ENCODE measurements at places on chromosomes 2 and 18.

- DNase-seq: peak; percentile 74
Measured at GRCh38 chr2:69742322-69742952, 503 bp downstream of the ANXA4 start.

DNA sequence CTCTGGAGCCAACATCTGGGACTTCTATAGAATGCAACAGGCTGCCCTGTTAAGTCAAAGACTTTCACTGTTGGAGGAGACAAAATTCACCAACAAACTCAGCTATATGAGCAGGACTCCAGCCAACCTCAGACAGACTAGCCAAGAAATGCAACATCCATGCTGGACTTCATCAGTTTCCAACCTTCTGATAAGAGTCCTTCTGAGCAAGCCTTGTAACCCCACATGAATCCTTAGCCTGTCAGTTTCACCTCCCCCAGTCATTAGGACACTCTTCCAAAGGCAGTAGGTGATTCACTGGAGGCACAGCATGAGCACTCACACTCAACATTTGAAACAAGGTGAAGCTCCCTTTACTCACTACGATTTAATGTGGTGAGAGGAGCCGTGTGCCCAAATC lies 5.8 kb downstream of the TBC1D8 start:
- no peak for DNase-seq

DNA sequence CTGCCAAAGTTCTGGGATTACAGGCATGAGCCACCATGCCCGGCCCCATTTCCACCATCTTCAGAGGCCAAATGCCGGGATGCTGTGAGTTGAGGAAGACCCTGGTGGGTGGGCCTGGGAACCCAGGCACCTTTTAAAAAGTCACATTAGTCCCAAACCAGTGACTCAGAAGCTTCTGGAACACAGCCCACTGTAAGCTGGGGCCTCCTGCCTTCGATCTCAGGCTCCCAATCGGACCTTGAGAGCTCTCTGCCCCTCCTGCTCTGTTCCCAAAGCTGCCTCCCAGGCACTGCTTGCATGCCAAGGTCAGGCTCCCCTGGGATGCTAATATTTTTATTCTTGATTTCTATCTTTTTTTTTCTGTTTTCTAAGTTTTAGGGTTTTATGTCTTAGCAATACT lies 4.2 kb downstream of the ADCY3 start:
- no peak for DNase-seq

GRCh38 chr18:10029711-10030110 lies 115.9 kb downstream of the VAPA start:
- no peak for DNase-seq

GRCh38 chr18:79388043-79388442 lies 7.7 kb upstream of the NFATC1 start:
- no peak for DNase-seq

DNA sequence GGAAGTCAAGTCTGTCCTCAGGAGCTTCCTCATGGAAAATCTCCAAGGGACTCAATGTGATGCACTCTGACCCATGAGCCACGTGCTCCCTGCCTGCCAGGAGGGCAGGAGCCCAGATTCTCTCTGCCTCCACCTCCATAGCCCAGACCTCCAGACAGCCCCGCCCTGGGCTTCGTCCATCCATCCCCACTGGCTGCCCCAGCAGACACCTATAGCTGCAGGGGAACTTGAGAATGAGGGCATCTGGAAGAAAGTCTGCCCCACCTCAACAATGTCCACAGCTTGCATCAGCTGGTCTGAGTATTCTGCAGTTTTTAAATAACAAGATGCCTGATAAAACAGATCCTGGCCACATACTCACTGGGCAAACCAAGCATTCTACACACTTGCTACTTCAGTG lies 418.8 kb upstream of the SMIM21 start:
- DNase-seq: no peak

GRCh38 chr2:225496568-225496967 lies 97.1 kb downstream of the NYAP2 start:
- no peak for DNase-seq

- DNase-seq: peak; percentile 69
Measured at GRCh38 chr2:232437195-232437571, 18.8 kb upstream of the ALPI start.

DNA sequence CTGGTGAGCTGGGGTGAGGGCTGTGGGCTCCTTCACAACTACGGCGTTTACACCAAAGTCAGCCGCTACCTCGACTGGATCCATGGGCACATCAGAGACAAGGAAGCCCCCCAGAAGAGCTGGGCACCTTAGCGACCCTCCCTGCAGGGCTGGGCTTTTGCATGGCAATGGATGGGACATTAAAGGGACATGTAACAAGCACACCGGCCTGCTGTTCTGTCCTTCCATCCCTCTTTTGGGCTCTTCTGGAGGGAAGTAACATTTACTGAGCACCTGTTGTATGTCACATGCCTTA lies 10.5 kb downstream of the PROC start:
- no peak for DNase-seq

DNA sequence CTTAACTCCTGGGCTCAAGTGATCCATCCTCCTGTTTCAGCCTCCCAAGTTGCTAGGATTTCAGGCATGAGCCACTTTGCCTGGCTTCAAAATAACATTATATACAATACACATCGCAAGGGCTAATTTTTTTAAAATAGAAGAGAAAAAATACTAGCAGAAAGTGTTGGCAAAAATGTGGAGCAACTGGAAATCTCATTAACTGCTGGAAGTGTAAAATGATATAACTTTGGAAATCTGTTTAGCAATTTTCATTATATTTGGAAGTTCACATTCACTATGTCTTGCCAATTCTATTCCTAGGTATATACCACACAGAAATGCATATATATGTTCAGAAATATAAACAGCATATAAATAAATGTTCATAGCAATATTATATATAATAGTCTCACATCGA lies 55.1 kb upstream of the ZBTB14 start:
- no peak for DNase-seq

- DNase-seq: no peak
Measured at GRCh38 chr2:45889053-45889452, 237.6 kb downstream of the PRKCE start.

DNA sequence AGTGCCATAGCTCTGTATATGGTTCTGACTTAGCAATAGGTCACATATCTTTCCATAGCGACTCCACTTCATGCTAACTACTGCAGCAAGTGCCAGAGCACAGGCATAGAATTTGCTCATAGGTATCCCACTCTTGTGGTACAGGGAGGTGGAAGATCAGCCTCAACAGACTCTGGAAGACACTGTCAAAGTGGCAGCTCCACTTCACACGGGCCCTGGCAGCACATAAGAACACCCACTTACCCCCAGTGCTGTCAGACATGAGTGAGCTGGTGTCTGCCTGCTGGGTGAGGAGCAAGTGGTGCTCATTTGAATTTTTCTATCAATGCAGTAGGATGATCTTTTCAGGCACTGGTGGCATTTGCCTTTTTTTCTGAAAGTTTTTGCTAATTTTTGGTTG lies 48.6 kb downstream of the BCL2L11 start:
- no peak for DNase-seq

DNA sequence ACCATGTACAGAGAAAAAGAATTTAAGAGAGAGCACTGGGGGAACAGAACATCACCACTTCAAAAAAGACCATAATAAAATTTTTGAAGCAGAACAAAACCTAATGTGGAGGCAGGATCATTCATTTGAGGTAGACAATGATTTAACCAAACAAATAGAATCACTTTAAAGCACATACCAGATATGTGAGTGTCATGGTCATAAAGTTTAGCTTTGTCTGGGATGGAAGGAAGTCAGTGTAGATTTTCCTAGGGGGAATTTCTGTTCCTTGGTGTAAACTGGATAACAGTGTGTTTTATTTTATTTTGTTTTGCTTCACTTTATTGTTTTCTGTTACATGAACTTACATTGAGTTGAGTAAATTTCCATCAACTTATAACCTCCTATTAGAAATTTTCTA lies 120.8 kb downstream of the CRIM1 start:
- DNase-seq: no peak

DNA sequence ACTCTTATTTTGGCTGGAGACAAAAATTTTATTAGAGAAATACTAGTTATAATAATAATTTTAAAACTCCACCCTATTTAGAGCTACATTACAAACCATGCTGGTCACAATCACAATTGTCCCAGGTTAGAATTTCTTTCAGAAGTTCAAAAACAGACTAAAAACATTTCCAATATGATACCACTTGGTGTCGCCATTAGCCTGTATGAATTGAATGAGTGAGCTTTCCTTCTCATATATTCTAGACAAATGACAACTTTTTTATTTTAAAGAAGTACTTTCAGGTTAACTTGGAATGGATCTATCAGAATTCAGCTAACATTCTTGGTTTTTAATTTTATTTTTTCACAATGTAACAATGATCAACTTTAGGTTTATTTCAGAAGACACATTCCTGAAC lies 48.0 kb downstream of the SERPINB8 start:
- no peak for DNase-seq

DNA sequence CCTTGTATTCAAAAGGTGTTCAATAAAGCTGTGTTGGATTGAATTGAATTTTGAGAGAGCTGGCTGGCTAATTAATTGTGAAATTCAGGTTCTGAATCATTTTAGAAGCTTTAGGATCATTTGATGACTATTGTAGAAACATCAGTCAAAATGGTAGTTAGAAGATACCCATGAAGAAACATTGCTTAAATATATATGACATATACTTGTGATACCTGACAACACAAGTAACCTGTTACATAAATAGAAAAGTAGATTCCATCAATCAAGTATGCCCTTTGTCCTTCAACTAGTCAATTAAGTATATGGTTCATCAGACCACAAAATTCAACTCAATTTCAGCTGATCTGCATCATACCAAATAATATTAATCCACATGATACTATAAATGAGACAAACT lies 185.6 kb downstream of the PID1 start:
- DNase-seq: no peak

DNA sequence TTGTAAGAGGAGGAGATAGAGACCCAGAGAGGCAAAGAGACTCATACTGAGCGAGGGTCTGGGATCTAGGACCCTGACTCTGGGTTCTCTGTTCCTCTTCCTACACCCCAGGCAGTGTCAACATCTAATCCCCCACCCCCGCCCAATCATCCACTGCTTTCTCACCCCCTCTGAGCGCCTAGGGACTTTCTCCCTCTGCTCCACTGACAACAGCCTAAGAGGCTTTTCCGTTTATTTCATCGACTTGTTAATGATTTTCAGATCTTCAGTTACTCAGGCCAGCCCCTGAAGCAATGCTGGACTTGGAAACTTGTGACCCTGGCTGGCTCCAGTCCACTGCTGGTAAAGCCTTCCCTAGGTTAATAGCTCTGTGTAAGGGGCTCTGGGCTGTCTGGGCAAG lies 65.1 kb downstream of the TFCP2L1 start:
- no peak for DNase-seq

GRCh38 chr2:39383146-39383545 lies 53.9 kb downstream of the MAP4K3 start:
- no peak for DNase-seq
